Cerebellar nuclear complex (tissue), 1 donor: ENCODE measurements at places on chromosomes 12 and 14.

DNA sequence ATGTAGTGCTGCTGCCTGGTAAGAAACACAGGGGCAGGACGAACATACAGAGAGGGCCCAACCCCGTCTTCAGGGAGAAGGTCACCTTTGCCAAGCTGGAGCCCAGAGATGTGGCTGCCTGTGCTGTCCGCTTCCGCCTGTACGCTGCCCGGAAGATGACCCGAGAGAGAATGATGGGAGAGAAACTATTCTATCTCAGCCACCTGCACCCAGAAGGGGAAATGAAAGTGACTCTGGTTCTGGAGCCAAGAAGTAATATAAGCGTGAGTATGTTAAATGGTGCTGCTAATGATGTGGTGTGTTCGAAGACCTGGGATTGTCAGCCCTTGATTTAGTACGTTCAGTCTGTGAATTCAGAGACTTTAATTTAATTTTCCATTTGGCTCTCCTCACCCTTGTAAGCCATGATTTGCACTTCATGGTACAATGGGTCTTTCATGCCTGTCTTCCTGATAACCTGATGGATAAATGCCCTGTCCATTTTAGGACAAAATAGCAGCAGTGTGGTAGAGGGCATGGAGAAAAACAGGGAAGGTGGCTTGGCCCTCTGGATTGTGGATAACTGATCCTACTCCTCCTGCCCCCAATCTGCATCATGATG is 318.9 kb downstream of the SNAPC1 start:
- DNase-seq, result no peak

DNA sequence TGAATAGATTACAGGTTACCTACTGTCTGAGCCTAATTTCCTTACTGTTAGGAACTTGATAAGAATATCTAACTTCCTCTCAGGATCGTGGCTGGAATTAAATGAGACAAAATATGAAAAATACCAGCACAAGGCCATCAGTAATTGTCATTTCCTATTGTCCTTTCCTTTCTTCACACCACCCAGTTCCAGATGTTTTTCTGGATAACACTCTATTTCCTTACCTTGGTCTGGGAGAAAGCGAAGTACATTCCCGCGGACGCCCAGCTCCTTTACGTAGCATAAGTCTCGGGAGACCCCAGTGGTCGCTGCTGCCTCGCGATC is 376 bp downstream of the GDF3 start:
- DNase-seq, result no peak

- no peak for DNase-seq
Measured at GRCh38 chr14:102985665-102986064, 63.2 kb downstream of the AMN start.

DNA sequence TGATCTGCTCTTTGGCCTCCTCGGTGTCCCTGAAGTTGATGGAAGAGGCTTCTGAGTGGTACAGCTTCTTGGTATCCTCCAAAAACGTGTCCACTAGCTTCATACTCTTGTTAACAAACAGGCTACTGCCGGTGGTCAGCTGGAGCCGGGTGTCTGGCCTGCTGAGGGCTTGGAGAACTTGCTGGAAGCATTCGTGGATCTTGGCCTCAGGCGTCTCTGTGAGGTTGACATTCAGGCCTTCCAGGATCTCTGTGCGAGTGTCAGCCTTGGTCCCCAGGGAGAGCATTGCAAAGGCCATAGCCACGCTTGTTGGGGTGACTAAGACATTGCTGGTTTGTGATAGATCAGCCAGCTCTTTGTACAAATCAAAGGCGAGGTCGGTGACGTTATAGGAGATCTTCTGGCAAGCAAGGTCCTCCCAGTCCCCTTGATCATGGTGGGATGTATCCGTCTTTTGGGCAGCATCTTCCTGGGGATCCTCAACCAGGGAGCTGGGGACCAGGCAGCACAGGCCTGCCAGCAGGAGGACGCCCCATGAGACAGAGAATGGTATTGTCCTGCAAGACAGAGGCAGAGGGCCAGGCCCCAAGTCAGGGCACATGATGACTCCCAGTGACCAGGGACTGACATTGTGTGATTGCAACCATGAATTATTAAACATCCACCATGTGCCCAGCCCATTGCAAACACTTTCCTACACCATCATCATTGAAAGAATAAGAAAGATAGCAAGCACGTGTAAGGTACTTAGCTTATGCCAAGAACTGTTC is 22.1 kb downstream of the SERPINA1 start:
- DNase-seq, result no peak

DNA sequence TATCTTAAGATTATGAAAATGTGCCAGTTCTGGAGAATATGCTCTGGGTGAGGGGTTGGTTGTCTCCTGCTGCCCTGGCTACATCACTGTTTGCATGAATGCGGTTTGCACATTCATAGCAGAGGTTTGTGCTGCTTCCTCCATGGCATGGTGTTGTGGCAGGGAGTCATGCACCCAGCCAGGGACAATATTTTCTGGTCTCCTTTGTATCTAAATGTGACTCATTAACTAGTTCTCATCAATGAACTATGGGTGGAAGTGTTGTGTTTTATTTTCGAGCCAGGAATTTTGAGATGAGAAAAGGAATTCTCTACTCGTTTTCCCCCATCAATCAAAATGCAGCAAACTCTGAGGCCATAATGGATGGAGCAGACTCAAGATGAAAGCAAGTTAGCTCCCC is 527.3 kb downstream of the SNAPC1 start:
- no peak for DNase-seq

DNA sequence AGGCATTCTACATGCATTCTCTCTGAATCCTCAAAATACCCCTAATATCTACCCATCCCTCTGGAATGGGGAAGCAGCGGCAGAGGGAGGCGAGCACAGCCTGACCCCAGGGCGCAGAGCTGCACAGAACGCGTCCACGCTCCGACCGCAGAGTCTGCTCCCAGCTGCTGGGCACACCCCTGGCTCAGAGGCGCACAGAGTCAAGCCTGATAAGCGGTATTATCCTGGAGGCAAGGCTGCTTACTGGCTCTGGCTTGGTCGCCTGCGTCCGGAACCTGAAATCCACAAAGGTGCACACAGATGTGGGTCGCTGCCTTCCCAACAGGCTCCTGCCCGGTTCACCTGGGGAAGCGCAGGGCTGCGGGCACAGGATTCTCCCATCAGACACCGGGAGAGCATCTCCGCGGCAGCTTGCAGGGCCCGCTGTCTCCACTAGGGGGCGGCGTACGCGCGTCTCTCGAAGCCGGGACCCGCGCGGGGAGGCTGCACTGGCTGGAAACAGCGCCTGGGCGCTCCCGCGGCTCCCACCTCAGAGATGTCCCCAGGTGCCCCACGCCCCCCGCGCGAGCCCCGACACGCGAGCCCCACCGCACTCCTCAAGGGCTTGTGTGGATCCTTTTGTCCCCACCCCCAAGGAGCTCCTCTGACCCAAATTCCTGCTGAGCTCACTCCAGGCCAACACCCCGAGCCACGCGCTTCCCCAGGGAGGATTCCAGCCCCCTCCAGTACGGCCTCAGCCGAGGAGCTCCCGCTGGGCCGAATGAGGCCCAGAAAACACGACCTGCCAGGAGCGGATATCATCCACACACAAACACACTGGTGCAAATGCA is 120.1 kb upstream of the FZD10 start:
- no peak for DNase-seq

DNA sequence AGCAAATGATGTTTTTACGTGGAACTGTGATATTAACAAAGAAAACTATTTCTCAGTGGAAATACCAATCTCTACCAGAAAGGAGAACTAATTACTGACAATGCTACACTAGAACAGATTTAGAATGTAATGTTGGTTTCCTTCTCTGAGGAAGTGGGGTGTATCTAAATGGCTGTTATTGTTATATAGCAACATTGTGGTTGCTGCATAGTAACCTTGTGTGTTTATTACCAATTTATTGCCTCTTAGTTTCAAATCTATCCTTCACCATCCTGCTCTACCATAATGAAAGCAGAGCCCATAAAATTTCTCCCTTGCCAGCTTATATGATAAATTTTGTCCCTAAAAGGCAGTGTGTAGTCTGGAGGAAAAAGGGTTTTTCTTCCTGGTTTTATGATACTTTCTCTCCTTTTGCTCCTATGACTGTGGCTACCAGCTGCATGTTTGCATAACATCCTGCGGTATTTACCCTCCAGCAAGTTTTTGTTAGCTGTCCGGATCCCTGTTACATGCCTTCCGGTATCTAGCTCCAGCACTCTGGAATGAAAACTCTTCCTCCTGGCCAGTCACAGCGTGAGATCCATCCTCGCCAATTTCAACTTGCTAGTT is 5.7 kb upstream of the KLRK1 start:
- no peak for DNase-seq

- DNase-seq, result no peak
Measured at GRCh38 chr14:37122919-37123639, 49.3 kb downstream of the SLC25A21 start.
